Upper lobe of left lung (tissue), 6 donors: ENCODE measurements at places on chromosomes 4 and X. TPM values are rescaled to one million over a fixed set of nuclear protein-coding genes. Genes with fewer than 3 reads are reported as not detected.

DNA sequence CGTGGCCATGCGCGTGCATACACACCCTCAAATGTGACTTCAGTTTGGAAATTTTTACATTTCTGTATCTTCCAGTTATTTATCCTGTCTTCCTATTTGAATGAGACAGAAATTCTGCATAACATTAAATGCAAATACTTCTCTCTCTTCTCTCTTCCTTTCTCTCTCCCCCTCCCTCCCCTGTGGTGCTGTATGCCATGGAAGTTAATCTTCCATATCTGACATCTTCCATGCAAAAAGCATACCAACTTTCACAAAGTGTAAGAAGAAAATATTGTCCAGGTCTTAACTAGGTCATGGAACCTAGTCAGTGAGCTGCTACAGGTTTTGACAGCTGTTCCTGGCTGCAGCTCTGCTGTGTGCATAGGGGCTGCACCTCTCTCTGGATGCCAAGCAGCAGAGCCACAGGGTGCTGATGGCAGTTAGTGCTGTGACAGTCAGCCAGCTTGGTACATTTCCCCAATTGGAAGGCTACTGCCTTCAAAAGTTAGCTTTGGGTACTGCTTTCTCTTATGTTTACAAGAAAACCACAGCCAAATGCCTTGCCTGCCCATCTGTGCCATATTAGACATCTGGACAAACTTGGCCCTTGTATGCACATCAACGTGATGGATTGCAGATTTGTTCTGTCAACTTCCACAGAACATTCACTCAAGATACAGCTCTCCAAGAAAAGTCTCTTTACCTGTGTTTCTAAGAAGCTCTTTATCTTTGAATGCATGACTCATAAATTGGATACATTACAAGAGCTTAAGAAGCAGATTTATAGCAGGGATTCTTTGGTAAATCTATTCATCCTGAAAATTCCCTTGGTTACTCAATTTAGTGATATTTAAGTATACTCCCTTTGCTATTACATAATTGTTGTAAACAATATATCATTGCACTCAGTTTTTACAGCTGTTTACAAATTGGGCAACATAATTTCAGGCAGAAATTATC, 623.8 kb downstream of the EPHA5 start:
- no peak for DNase-seq

DNA sequence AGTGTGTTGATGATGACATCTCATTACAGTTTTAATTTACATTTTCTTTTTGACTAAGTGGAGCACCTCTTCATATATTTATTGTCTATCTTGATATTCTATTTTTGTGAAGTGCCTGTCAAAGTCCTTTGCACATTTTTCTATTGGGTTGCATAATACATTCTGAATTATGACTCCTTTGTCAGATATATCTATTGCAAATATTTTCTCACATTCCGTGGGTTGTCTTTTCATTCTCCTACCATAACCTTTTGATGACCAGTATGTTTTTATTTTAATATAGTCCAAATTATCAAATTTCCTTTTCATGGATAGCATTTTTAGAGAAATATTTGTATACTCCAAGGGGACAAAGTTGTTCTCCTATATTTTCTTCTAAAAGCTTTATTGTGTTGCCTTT, 126.4 kb downstream of the PJA1 start:
- DNase-seq: no peak

GRCh38 chr4:64417974-64418373, 8.7 kb upstream of the TECRL start:
- no peak for DNase-seq

DNA sequence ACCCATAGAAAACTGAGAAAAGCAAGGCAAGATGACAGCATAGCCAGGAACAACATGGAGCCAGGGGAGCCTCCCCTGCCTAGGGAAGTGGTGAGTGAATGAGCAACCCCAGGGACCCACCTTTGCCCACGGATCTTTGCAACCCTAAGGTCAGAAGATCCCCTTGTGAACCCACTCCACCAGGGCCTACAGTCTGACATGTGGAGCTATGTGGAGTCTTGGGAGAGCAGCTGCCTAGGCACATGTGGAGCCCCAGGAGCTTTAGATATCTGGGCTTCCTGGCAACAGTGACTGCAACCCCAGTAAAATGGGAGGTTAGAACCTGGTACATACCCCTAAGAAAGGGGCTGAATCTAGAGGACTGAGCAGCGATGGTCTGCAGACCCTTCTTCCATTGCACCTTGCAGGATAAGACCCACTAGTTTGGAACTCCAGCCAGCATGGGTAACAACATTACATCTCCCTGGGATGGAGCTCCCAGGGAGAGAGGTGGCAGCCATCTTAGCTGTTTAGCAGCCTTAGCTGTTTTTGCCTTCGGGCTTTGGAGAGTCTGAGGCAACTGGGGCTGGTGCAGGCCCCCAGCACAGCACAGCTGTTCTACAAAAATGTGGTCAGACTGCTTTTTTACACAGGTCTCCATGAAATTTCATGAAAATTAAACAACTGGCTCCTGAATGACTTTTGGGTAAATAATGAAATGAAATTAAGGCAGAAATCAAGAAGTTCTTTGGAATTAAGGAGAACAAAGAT, 104.7 kb upstream of the TRIM2 start:
- DNase-seq: no peak

DNA sequence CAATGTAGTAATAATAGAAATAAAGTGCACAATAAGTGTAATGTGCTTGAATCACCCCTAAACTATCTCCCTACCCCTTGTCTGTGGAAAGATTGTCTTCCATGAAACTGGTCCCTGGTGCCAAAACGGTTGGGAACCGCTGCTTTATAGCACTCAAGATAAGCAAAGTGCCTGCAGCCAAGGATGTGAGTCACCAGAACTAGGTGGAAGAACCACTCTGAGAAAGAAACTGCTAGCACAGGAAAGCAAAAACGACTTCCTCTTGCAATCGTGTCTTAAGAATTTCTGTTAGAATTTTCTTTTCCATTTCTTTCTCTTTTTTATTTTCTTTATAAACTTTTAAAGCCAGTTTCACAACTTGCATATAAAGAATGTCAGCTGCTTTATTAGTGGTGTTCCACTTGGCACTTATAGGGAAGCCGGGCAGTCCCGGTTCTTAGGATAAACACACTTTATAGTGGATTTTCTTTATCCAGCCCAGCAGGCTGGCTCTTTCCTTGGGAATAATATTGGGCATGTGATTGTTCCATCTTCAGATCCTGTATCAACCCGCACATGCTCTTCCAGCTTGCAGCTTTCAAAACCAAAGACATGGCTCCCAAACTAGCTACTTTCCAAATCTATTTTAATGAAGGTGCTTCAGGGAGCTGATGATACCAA, 32.3 kb upstream of the CXCL8 start:
- DNase-seq: no peak

MRFAP1 gene
- 222 TPM for total RNA-seq

CT45A8 gene
- not detected for total RNA-seq

GRCh38 chr4:16437836-16438235, 211.6 kb upstream of the TAPT1 start:
- no peak for DNase-seq

CCDC120 gene
- total RNA-seq: 13.5 TPM

GRCh38 chr4:110621328-110621812, 1.5 kb downstream of the PITX2 start:
- DNase-seq: no peak

DNA sequence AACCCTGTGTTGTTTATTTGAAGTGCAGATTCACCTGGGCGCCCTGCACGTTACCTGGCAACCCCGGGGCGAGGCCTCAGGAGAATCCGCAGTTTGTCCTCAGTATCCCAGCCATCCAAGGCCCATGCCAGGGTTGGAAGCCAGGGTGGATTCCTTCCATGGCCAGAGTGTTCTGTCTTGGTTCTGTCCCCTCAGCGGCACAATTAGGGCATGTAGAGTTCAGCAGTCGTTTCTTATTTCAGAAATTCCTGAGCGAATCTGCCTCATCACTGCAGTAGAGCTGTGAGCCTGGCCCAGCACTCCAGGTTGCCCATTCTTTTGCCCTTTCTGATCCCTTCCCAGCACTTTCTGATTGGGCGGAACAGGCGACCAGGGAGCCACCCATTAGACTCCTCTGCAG, 29.9 kb upstream of the CLCN4 start:
- no peak for DNase-seq

MAGED4 gene
- total RNA-seq: 1.8 TPM

DNA sequence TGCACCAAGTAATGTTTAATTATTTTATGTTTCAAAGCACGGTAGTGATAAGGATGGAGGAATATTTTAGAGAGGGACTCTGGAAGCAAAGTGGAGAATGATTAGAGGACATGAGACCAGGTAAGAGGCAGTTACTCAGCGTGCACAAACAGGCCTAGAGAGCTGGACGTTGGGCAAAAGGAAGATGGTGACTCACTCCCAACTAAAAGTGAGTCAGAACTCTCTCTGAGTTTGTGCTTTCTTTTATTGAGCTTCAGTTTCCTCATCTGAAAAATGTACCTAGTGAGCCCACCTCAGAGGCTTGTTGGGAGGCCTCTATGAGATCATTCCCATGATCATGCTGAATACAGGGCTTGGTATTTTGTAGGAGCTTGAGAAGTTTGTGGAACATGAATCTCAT, 1.6 kb upstream of the ZC4H2 start:
- no peak for DNase-seq

- no peak for DNase-seq
Observed at GRCh38 chr4:17096692-17097091, 198.2 kb upstream of the LDB2 start.

GRCh38 chr4:100913685-100914084, 395.9 kb upstream of the EMCN start:
- no peak for DNase-seq

MAGEE2 gene
- not detected for total RNA-seq
